Astrocyte of the spinal cord (primary cell): ENCODE measurements at places on chromosomes 13 and 19.
A peak's percentile ranks its signal among the peaks of the same experiment; 100 is the strongest.

- DNase-seq, result no peak
Measured at GRCh38 chr19:17351815-17352435, 14.6 kb downstream of the GTPBP3 start.

DNA sequence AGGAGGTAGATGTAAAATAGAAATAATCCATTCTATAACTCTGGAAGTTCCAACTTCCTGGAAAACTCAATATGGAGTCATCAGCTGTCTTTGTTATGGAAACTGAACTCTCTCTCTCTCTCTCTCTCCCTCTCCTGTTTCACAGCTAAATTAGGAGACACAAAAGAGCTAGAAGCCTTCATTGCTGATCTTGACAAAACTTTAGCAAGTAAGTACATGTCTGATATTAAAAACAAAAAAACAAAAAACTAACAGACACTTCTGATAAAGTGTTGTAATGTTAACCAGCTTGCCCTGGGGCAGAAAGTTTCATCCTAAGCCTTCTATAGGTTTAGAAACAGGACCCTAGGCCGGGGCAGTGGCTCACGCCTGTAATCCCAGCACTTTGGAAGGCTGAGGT lies 11.3 kb downstream of the RGCC start:
- no peak for DNase-seq

GRCh38 chr19:44744871-44745332 lies 3.6 kb upstream of the BCL3 start:
- DNase-seq, result no peak

DNA sequence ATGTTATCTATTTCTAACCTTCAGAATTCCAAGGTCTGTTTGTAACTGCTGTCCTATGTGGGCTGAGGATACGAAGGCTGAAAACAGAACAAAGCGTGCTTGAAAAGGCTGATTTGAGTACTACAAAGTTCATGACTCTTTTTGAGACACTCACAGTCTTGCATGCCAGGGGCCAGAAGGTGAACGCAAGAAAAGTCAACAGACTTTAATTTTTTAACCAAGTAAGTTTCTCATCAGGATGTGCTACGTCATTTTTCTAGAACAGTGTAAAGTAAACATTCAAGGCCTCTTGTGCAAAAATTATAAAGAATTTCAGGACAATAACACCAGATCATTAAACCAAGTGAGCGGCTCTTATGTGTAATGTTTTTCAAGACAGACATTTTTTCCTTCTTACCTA lies 163.5 kb downstream of the COG6 start:
- DNase-seq, result peak; percentile 77

DNA sequence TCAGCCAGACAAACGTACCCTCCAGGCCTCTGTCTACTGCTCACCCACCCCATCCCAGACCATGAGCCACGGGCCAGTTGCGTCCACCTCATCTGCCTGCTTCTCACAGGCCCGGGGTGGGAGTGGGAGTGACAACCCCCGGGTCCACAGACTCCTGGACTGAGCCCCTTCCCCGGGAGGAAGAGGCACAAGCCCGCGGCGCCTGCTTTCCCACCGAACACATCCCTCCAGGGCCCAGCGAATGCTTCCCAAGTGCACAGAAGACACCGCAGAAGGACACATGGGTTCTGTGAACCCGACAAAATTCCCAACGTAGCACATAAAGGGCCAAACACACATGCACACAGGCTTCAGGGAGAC lies 18.0 kb upstream of the PLPP2 start:
- no peak for DNase-seq

DNA sequence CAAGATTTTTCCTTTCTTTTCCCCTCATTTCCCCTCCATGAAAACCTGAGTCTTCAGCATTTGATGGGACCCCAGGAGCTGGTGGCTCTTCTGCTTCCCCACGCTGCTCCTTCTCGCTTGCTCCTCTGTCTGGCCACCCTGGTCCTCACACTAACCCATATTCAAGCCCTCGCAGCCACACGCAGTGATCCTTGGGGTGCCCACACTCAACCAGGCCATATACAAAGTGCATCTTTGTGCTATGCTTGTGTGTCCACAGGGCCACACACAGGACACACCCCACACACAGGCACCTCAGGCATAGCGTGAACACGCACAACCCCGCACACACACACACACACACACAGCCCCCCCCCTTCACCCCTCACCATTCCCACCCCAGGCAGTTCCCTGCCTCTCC lies 132.1 kb downstream of the URI1 start:
- no peak for DNase-seq

DNA sequence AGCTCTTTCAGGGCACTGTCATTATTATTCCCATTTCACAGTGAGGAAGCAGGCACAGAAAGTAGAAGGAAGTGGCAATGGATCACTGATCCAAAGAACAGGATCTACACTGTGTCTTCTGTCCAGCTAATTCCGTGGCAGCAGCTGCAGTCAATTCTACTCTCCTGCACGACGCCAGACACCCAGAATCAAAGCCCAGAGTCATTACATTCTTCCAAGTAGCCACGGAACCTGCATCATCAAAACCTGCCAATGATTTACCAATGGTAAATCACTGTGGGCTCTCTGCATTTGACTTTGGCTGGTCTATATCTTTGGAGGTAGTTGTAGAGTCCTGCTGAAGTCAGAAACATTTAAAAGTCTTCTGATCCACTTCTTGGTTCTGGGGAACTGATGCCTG lies 767.7 kb downstream of the LIG4 start:
- no peak for DNase-seq

GRCh38 chr19:7337380-7338194 lies 11.2 kb upstream of the ARHGEF18 start:
- DNase-seq, result no peak

DNA sequence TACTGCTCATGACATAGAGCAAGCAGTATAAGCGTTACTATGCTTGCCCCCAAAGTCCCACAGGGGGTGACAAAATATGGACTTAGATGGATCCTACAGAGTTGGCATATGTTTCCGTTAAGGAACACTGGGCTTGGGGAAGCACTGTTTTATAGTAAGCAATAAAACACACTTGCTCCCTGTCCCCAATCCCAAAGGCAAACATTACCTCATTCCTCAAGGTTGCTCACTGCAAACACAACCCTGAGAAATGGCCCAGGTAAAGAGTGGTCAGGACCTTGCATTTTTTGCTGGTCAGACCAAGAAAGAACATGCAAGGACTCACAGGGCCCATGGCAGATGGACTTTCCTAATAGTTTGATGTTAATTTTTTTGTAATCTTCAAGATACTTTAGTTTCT lies 32.3 kb downstream of the UGGT2 start:
- no peak for DNase-seq

- DNase-seq, result peak; percentile 57
Measured at GRCh38 chr13:93727211-93728141, 500.9 kb downstream of the GPC6 start.

- no peak for DNase-seq
Measured at GRCh38 chr19:57773488-57773887, 4.0 kb downstream of the ZNF586 start.

DNA sequence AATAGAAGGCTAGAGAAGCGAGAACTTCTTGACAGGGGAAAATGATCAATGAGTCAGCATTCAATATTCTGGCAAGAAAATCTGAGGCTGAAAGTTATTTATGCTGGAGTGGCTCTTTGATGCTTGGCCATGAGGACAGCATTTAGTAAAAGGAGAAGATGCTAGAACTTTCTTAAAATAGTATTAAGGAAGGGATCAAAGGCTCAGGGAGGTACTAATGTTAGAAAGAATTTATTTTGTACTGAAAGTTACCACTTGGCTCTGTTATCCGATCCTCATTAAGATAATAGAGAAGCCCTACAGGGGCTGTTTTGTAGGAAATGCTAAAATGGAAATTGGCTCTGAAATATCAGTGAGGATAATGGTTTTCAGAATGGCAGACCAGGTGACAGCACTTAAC lies 1774.6 kb upstream of the PCDH20 start:
- peak; percentile 15 for DNase-seq

DNA sequence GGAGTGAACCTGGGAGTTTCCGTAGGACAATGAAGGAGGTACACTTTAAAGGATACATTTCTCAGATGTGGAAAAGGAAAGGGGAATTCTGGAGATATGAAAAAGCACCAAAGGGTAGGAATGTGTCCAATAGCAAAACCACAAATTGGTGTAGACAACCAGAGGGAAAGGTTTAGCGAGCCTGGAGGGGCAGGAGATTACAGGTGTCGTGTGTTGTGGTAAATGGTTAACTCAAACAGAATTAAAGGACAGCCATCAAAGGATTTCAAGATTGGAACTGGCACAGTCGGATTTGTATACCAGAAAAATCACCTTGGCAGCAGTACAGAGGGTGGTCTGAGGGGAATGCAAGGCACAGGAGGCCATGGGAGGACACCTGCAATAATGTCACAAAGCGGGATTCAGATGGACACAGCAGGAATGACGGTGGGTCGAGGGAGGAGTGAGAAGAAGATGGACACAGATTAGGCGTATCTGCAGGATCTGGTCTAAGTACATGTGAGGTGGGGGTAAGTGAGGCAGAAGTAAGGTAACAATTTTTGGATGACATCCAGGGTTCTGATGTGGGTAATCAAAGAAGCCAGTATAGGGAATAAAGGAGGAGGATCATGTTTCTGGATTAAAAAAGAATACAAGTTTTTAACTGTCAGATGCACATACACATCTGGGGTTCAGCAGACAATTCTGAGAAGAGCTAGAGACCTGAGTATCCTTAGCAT lies 361.6 kb downstream of the KLF12 start:
- no peak for DNase-seq

DNA sequence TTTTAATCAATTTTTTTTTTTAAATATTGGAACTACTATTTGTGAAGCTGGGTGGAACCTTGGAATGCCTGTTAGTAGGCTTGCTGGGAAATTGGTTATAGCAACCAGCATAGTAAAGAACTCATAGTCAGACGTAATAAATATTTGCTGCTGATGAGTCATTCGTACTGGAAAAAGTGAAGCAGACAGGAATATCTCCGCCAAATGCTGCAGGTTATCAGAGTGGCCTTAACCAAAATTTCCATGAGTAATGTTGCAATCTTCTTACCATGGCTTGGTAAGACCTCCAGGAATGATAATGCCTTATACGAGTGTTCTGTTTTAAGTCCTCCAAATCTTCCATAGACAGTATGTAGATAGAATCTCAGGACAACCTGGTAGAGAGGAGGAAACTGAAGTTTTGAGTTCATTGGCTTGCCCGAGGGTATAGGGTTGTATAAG lies 34.2 kb downstream of the MBNL2 start:
- DNase-seq, result peak; percentile 94
